ENCODE measurements at places on chromosomes 12 and 14. TPM values are rescaled to one million over a fixed set of nuclear protein-coding genes. Genes with fewer than 3 reads are reported as not detected.

PLBD1 gene
- 0.86 TPM for total RNA-seq

TAS2R14 gene
- total RNA-seq, result 4.3 TPM

KRT6C gene
- not detected for total RNA-seq

PPM1A gene
- total RNA-seq, result 32.5 TPM

TCL1B gene
- total RNA-seq, result not detected

TMEM119 gene
- total RNA-seq, result 3.9 TPM

PLCZ1 gene
- not detected for total RNA-seq

POLE2 gene
- total RNA-seq, result 2.8 TPM

MDP1 gene
- total RNA-seq, result 14.8 TPM

PRICKLE1 gene
- total RNA-seq, result 2.6 TPM

ADAMTS20 gene
- total RNA-seq, result not detected

ASB2 gene
- total RNA-seq, result 0.52 TPM
